ENCODE measurements at places on chromosomes 16 and 17.

GRCh38 chr17:79836510-79836971 is 2.7 kb downstream of the CBX4 start:
- peak; percentile 57 for DNase-seq

DNA sequence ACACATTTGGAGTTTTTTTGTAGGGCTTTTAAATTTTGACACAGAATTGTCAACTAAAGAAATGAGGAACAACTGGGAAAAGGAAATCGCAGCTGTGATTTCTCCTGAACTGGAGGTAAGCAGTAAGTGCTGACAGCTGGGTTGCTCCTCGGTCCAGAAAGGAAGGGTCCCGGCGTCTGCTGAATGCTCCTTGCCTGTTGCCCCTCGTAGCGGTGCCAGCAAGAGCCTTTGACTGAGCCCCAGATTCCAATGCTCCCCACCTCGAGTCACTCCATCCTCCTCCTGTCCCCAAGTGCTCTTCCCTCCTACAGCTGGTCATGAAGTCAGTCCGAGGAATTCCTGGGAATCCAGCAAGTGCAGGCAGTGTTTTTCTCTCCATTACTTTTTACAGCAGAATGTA is 32.0 kb upstream of the ENDOV start:
- DNase-seq: no peak

- peak; percentile 14 for DNase-seq
These were observed 20.1 kb upstream of the SLC46A1 start for GRCh38 chr17:28426081-28426519.

- DNase-seq: no peak
These were observed 126.2 kb upstream of the RPL38 start for GRCh38 chr17:74077231-74077630.

- no peak for DNase-seq
These were observed 178.5 kb upstream of the RPL38 start for GRCh38 chr17:74024871-74025531.

GRCh38 chr16:53654946-53655345 is 48.7 kb downstream of the RPGRIP1L start:
- DNase-seq: no peak

DNA sequence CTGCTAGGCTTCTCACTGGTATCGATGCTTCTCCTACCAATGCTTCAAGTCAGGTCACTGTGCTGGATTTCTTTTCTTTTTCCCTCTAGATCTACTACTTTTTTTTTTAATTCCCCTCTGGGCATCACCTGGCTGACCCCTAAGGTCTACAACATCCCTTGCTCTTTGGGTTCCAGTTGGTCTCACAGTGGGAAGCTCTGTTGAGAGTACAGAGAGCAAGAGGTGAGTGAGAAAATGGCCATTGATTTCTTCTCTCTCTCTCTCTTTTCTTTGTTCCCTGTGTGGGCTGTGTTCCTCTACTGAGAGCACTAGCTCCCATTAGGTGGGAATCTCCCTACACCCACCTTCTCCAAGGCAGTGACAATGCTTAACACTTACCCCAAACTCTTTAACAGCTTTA is 413.4 kb downstream of the KCNJ2 start:
- no peak for DNase-seq

- no peak for DNase-seq
These were observed 39.2 kb upstream of the SLC12A3 start for GRCh38 chr16:56825826-56826225.

GRCh38 chr17:60091109-60091508 is 12.4 kb upstream of the HEATR6 start:
- no peak for DNase-seq

- no peak for DNase-seq
These were observed 24.8 kb upstream of the MYO18A start for GRCh38 chr17:29205047-29205446.

- no peak for DNase-seq
These were observed 53.0 kb upstream of the MNT start for GRCh38 chr17:2453866-2454265.

- no peak for DNase-seq
These were observed 51.7 kb upstream of the GSE1 start for GRCh38 chr16:85561248-85562092.

- peak; percentile 37 for DNase-seq
These were observed 767 bp downstream of the SYNGR2 start for GRCh38 chr17:78168903-78169793.

- DNase-seq: peak; percentile 70
These were observed 45.6 kb downstream of the CYB5B start for GRCh38 chr16:69469807-69470561.

DNA sequence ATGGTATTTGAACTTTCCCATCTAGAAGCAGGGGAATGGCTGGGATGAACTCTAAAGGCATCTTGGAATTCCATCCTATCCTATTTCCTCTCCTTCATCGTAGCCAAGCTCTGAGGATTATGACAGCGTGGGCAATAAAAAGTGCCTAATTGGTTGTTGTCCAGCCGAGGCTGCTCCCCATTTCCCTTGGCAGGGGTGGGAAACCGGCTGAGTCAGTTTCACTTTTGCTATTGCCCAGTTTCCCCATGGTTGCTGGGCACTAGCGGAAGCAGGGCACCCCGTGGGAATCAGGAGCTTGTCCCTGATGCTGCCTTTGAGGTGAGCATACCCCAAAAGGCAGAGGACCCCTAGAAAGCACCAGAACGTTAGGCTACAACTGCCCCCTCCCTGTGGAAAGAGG is 13.8 kb upstream of the SP2 start:
- peak; percentile 76 for DNase-seq

DNA sequence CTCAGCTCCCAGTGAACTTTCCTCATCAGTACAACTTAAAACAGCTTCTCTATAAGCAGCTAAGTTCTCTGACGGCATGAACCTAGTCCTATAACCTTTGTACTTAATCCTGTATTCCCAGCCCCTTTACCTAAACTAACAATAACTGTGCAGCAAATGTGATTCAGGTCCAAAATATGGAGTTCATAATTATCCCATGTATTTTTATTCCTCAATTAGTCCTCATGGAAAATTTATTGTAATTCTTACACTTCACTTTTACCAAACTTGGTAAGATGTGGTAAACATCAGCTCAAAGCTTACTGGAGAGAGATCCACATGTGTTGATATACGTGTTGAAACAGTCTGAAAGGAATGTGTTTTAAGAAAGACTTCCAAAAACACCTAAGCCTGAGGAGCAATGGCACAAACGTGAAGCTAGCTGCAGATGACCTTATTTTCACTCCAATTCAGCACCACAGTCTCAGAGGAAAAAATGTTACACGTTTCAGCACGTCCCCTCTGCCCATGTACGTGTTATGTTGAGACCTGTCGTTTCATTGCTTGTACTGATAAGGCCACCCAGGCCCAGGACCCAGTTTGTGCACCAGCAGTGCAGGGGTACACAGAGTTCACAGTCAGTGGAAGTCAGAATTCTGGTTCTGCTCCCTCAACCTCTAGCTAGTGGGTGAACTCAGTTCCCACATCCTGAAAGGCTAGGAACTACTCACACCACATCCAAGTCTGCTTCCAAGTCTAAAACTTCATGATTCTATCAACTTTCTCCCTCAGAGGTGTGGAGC is 7.1 kb downstream of the USP31 start:
- no peak for DNase-seq

GRCh38 chr17:17018612-17019429 is 23.4 kb upstream of the MPRIP start:
- DNase-seq: no peak

DNA sequence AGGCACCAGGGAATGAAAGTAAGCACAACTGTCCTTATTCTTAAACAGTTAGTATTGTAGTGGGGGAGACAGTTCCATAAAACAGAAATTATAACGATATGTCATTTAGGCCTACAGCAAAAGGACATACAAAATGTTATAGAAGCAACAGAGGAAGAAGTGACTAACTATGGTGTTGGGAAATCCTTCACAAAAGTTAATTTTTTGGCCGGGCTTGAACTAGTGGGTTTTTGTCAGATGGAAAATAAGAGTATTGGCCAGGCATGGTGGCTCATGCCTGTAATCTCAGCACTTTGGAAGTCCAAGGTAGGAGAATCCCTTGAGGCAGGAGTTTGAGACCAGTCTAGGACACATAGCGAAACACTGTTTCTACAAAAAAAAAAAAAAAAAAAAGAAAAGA is 127.8 kb downstream of the SSH2 start:
- DNase-seq: peak; percentile 50

DNA sequence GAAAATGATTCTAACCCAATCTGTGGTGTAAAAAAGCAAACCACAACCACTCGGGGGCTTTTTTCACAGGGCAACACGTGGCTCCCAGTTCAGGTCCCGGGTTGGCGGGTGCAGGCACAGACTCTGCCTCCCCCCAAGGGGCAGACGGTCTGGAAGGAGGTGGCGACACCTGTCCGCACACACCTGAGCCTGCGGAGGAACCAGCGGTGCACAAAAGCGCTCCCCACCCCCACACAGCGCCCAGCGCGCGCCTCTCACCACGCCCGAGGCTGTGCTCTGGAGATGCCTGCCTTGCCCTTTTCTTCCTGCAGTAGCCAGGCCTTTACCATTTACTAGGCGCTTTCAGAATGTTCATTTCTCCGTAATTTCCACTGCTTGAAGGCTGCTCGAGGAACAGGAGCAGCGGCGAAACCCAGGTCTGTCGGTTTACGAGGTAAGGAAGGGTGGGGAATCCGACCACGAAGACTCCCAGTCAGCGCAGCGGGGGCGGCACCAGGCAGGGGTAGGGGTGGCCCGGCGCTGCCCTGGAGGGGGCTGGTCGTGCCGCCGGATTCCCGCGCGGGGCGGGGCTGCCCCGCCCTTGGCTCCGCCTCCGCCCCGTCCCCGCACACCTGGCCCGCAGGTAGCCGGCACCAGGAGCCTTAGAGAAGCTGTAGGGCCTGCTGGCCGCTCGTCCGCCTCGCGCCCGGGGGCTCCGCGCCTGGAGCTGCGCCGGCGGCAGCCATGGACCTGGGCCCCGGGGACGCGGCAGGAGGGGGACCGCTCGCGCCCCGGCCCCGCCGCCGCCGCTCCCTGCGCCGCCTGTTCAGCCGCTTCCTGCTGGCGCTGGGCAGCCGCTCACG is at the start of gene USP43:
TSS of gene USP43 (plus strand) at position 608 of the 842 bp plus-strand sequence. CDS start at position 724, 116 bp downstream.
- peak; percentile 10 for DNase-seq

GRCh38 chr17:917391-917811 is 62.2 kb downstream of the NXN start:
- no peak for DNase-seq

- no peak for DNase-seq
These were observed 1.0 kb downstream of the TEPSIN start for GRCh38 chr17:81237591-81238489.

- peak; percentile 97 for DNase-seq
These were observed at the start of gene GABARAP for GRCh38 chr17:7241783-7242716. Gene GABARAP, minus strand, starts transcription at chr17:7242449. Its CDS starts 119 bp downstream, at chr17:7242330.

GRCh38 chr17:2337544-2338314 is 428 bp downstream of the SGSM2 start:
- peak; percentile 64 for DNase-seq

DNA sequence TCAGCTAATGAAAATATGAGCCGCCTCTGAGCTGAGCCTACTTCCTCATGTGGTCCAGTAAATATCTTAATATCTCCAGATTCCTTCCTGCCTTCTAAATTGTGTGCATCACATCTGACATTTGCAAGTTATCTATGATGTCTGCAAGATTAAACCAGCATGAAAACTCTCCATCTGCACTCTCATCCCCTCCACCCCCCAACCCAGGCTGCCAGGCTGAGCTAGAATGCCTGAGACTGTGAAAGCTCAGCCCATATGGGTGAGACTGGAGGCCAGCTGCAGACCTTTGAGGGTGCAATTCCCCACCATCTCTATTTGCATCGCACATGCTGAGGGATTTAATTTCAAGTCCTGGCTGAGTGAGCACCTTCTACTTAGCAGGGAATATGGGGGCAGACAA is 82.8 kb downstream of the ASIC2 start:
- DNase-seq: no peak

DNA sequence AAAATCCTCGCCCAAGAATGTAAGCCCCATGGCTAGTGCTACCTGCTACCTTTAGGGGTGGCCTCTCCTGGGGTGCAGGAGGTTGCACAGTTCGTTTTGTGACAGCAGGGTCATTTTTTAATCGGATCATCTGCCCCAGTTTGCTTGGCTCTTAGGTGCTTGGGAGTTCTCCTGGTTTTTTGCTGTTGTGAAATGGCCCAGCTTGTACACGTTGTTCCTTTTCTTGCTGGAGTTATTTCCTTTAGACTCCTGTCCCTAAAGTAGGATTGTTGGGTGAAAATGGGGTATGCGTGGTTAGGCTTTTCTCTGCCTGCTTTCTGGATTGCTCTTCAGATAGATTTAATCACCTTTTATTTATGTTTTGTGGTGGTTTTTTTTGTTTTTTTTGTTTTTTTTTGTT is 25.8 kb downstream of the ABCC1 start:
- DNase-seq: no peak

DNA sequence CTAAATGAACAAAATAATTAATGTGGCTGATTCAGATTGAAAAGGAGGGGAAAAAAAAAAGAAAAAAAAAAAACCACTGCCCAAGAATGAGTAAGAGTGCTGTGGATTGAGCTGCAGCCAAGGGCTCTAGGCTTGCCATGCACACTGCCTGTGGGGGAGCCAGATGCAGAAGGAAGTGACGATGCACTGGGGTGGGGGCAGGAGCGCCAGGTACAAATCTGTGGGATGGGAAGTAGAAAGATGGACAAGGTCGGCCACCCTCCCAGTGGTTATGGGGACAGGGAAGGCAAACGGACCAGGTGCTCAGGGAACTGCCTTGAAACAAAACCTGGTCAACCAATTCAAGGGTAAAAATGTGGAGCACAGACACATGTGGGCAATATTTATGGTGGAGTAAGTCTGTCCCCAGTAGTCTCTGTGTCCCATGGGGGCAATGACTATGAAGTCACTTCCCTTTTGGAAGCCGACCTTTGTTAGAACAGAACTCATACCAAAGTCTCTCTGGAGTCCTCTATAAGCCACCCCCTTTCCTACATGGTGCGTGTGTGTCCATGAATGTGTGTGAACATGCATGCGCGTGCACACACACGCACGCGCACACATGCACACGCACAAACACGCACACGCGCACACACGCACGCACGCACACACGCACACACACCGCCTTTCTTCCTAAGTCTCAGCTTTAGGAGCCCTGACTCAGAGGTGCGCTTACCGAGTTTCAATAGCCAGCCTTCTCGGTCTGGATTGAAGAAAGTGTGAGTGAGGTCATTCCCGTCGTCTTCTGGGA is 84.3 kb downstream of the CYTH1 start:
- DNase-seq: no peak

GRCh38 chr16:83733301-83733700 is 74.5 kb upstream of the HSBP1 start:
- no peak for DNase-seq

GRCh38 chr17:38452719-38453118 is 24.5 kb downstream of the ARHGAP23 start:
- no peak for DNase-seq

DNA sequence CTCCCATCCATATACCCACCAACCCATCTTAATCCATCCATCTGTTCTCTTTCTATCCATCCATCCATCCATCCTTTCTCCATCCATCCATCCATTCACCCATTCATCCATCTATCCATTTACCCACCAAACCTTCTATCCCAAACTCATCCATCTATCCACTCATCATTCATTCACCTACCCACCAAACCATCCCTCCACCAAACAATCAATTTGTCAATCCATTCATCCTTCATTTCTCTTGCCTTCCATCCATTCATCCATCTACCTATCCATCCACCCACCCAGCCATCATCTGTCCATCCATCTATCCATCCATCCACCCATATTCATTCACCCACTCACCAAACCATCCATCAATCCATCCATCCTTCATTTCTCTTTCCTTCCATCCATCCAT is 44.6 kb upstream of the CIBAR2 start:
- no peak for DNase-seq

Data from suppressor macrophage treated with lipopolysaccharide for 4 hours (primary cell).